Stimulated activated CD4-positive, alpha-beta T cell treated with anti-CD3 and anti-CD28 coated beads, TNF-alpha, amount 100 ng/mL, for 4 hours (primary cell): ENCODE measurements at places on chromosomes 4 and X.

GRCh38 chr4:17961249-17961648, 60.3 kb downstream of the LCORL start:
- DNase-seq, result no peak

DNA sequence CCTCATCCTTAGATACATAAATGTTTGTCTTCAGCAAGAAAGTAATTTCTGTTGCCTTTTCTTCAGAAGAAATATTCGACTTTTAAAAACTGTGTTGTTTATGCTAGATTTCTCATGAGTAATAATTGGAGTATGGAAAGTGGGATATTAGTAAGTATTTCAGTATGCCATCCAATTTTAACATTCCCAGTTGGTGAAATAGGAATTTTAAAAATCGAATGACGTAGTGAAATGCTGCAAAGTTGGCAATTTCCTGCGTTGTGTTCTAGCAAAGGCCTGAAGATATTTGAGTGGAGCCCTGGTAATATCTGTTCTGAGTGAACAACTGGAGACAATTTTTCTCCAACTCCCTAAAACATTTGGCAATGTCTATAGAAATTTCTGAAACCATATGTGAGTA, 190.1 kb downstream of the ZNF330 start:
- no peak for DNase-seq

GRCh38 chr4:1288786-1289185, 905 bp upstream of the MAEA start:
- DNase-seq, result no peak

GRCh38 chr4:76755756-76756155, 142.2 kb downstream of the SOWAHB start:
- no peak for DNase-seq

DNA sequence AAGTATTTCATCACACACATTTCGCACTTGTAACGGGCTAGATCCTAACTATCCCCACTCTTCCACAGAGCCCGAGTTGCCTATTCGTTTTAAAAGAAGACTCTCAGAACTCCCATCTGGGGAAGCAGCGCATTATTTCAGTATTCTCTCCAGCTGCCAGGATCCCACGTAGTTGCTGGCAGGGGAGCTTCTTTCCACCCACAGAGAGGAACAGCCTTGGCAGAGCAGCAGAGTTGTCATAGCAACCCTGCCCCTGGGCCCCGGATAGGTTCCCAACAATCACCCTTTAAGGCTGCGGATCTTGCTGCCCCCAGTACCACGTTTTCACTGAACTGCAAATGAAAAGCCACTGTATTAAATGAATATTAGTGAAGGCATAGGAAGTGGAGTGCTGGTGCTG, 106.7 kb downstream of the GPM6A start:
- no peak for DNase-seq

GRCh38 chr4:6527683-6528595, 47.0 kb upstream of the MAN2B2 start:
- no peak for DNase-seq

DNA sequence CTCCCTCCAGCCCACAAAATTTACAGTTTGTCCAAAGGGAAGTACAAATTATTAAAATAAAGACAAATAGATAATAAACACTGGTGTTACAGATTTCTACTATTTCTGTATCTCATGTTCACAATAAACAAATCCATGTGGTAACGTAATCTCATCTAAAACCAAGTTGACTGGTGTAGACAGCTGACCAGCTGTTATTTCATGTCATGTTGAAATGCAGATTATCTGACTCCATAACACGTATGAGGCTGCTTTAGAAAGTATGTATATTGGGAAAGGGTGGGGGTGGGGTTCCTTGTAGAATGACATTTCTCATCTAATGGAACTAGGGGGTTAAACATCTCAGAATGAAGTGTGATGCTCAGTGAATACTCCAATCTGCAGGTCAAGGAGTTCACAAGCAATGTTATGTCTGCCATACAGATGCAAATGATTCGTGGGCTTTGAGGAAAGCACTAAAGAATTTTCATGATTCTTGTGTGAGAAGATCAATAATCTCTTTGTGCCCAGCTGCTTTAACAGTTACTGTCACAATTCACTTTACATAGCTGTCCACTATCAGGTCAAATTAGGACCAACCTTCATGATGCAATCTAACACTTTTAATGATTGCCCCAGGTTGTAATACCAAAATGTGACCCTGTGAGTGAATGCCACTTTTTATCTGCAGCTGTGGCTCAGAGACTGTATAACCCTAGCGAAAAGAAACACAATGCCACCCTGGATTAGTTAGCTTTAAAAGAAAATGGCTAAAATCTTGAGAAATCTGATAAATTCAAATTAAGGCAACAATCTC, 114.0 kb downstream of the ENOX2 start:
- no peak for DNase-seq
